Glutamatergic neuron (in vitro differentiated cells): ENCODE measurements at places on chromosomes 11 and 22.
A peak's percentile ranks its signal among the peaks of the same experiment; 100 is the strongest.

DNA sequence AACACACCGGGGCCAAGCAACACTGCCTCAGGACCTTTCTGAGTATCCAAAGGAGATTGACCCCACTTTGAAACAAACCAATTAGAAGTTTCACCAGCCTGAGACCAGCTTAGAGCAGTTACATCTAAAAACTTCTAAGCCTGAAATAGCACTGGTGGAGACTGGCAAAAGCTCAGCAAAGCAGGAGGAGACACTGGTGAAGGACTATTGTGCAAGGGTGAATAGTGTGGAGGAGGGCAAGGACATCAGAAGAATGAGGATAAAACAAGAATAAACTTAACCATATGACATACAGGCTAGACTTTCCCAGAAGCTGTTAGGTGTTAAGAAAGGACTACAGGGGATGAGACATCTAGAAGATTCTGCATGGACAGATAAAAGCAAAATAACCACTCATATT, 152.4 kb downstream of the FCHSD2 start:
- no peak overlapping the region for H3K4me3 ChIP-seq
- H3K27me3 ChIP-seq: peaks cover 2% of the 10 kb centered on the region
- H3K27ac ChIP-seq: no peak overlapping the region
- no peaks in the 10 kb centered on the region for H3K36me3 ChIP-seq
- no peak for DNase-seq
- no peaks in the 10 kb centered on the region for H3K4me1 ChIP-seq

DNA sequence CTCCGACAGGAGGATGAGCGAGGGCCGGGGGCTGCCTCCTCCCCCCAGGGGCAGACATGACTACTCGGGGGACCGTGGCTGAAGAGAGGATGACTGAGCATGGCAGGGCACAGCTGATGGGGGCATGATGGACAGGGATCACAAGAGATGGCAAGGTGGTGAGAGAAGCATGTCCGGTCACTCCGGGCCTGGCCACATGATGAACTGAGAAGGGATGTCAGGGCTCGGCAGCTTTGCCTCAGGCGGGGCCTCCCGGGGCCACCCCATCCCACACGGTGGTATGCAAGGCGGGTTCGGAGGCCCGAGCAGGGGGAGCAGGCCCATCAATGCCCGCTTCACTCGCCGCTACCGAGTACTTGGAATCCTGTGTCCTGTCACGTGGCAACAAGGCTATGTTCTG, 36.6 kb upstream of the UBASH3B start:
- H3K36me3 ChIP-seq: no peaks in the 10 kb centered on the region
- no peak overlapping the region for H3K4me3 ChIP-seq
- no peak for DNase-seq
- H3K27ac ChIP-seq: no peak overlapping the region

DNA sequence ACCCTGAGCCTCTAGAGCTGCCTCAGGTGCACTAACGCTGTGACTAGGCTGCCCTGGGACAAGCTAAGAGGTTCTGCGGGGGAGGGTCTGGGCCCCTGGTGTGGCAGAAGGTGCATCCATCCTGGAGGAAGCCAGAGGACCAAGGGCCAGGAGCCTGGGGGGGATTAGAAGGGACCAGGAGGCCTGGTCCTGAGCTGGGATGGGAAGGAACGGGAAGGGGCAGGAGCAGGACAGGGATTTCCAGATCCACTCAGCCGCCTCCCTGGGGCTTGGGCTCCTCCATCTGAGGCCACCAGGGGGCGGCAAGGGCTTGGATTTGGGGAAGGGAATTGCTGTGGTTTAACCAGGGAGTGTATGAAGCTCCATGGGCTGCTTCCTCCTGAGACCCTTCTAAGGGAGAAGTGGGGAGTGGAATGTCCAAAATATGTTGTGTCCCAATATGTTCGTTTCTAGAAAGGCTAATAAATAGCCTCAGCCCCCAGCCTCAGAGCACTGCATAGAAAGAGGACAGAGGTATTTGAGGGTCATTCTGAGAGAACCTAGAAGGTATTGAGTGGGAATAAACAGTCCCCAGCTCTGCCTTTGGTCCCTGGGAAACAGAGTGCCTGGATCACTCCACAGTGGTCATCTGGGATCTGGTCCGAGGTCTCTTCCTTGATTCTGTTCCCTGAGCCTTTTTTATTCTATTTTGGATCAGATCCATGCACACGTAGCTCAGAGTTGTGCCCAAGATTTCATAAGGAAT, 17.4 kb upstream of the PRAME start:
- no peak overlapping the region for H3K4me3 ChIP-seq
- peaks cover 6% of the 10 kb centered on the region for H3K27me3 ChIP-seq
- H3K36me3 ChIP-seq: no peaks in the 10 kb centered on the region
- peak; percentile 90 for DNase-seq

DNA sequence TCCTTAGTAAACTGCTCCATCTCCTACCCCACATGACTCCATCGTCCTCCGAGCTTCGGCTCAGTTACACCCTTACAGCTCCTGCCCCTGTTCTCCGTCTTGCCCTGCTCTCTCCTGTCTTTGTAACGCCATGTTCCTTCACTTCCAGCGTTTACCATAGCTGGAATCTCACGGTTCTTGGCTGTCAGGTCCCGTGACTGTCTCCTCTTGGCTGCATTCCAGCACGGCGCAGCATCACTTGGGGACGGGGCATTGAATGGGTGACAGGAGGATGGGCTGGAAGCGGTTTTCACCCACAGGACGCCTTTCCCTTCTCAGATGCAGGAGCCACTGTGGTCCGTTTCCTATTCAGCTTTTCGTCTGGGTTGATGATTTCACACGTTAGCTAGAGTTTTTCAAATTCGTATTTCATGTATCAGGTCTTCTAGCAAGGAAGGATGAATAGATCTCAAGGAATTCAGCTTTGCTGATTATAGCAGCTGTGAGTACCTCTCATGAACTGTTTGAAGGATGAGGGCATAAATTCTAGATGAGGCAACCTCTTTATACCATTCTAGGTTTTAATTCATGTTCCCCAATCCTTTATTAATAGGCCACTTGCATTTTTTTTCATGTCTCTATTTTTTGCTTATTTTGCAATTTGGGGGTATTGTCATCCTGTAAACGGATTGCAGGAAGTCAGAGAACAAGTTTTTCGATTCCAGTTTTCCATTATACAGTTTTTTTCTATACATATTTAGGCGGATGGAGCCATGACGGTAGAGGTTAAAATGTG, 29.1 kb downstream of the ZBED4 start:
- no peak overlapping the region for H3K27ac ChIP-seq
- H3K36me3 ChIP-seq: peaks cover 37% of the 10 kb centered on the region
- H3K4me1 ChIP-seq: peaks cover 24% of the 10 kb centered on the region
- DNase-seq: no peak
- H3K4me3 ChIP-seq: no peak overlapping the region

- no peak overlapping the region for H3K4me3 ChIP-seq
- H3K4me1 ChIP-seq: no peaks in the 10 kb centered on the region
- DNase-seq: no peak
- H3K27ac ChIP-seq: no peak overlapping the region
Observed at GRCh38 chr11:58786693-58787092, 55.0 kb upstream of the GLYAT start.

GRCh38 chr22:27045103-27045947, 387.9 kb downstream of the MIAT start:
- H3K4me1 ChIP-seq: peaks cover 20% of the 10 kb centered on the region
- H3K27ac ChIP-seq: no peak overlapping the region
- peaks cover 9% of the 10 kb centered on the region for H3K27me3 ChIP-seq
- no peaks in the 10 kb centered on the region for H3K36me3 ChIP-seq

- H3K27me3 ChIP-seq: no peaks in the 10 kb centered on the region
- peak; percentile 66 for DNase-seq
- H3K27ac ChIP-seq: peak overlapping the region; percentile 94
- H3K4me1 ChIP-seq: peaks cover 38% of the 10 kb centered on the region
- H3K4me3 ChIP-seq: peak overlapping the region; percentile 62
Observed at GRCh38 chr11:72308226-72309073, 64.5 kb upstream of the PHOX2A start.
